ENCODE measurements at places on chromosomes 16 and 17. TPM values are rescaled to one million over a fixed set of nuclear protein-coding genes. Genes with fewer than 3 reads are reported as not detected.

AOC3 gene
- 0.15 TPM for total RNA-seq

XAF1 gene
- 1.5 TPM for total RNA-seq

CA7 gene
- total RNA-seq, result not detected

ADAM11 gene
- 0.50 TPM for total RNA-seq

NPB gene
- 1.3 TPM for total RNA-seq

FBXW10 gene
- not detected for total RNA-seq

CDC6 gene
- total RNA-seq, result 23.7 TPM

PIPOX gene
- not detected for total RNA-seq

PPY gene
- not detected for total RNA-seq

TXNDC17 gene
- 204 TPM for total RNA-seq

CCL4 gene
- total RNA-seq, result not detected

KRT13 gene
- not detected for total RNA-seq

ANKS4B gene
- not detected for total RNA-seq

HIGD1B gene
- not detected for total RNA-seq

TMEM114 gene
- not detected for total RNA-seq

CTRB2 gene
- not detected for total RNA-seq

RRAD gene
- total RNA-seq, result 7.6 TPM

CTRB1 gene
- not detected for total RNA-seq

ATAD5 gene
- total RNA-seq, result 2.2 TPM

NACA2 gene
- not detected for total RNA-seq

ACD gene
- total RNA-seq, result 41.9 TPM
